ENCODE measurements at places on chromosomes 3 and 15.
A peak's percentile ranks its signal among the peaks of the same experiment; 100 is the strongest.

DNA sequence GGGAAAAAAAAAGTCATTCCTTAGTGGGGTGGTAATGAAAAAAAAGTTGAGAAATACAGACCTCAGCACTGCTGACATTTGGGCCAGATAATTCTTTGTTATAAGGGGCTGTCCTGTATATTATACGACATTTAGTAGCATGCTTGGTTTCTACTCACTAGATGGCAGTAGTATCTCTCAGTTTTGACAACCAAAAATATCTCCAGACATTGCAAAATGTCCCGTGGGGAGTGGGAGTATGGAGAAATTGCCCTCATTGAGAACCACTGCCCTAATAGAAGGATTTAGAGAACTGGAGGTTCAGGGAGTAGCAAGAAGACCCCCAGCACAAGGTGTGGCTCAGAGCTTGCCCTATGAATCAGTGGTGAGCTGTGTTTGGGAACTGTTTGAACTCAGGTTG lies 28.6 kb upstream of the TEX264 start:
- no peak for DNase-seq

DNA sequence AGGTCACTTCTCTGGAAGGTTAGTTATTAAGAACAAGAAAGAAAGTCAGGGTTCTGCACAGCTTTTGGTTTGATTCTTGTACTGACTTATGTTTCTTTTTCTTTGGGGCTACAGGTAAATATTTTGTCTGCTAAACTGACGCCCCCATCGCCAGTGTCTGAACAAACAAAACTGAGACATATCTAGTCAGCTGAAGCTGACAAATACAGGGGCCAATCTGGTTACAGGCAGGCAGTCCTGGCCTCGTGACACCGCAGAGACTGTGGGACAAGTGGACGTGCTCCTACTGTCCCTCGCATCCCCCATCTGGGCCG lies 4.6 kb upstream of the RPL14 start:
- DNase-seq = no peak

DNA sequence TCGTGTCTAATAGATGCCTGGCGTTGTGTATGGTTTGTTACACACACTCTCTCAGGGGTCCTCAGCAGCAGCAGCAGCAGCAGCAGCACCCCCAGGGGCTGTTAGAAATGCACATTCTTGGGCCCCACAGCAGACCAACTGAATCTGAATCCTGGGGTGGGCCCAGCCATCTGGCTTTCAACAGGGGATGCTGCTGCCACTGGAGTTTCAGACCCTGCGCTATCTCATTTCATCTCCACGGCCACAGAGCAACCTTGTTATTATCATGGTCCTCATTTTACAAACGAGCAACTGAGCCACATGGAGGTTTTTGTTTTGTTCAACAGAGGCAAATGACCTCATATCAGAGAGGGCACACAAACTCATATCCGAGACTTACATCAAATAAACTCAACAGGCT lies 47.7 kb downstream of the MGLL start:
- no peak for DNase-seq

DNA sequence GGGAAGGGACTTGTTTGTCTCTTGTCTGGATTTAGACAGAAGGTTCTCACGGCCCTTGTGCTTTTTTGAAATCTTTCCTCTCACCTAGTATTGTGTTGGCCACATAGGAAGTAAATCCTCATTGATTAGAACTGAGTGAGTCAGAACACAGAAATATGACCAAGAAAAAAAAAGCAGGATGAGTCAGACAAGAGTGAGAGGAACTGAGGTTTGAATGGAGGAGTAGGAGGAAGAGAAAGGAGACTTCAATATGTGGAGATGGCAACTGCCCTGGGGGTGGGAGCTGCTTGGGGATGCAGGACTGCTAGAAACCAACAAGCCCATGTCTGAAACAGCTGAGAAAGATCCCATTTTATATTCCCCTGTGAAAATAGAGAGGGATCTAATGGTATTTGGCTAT lies 194.1 kb upstream of the ZBTB20 start:
- DNase-seq = peak; percentile 63

DNA sequence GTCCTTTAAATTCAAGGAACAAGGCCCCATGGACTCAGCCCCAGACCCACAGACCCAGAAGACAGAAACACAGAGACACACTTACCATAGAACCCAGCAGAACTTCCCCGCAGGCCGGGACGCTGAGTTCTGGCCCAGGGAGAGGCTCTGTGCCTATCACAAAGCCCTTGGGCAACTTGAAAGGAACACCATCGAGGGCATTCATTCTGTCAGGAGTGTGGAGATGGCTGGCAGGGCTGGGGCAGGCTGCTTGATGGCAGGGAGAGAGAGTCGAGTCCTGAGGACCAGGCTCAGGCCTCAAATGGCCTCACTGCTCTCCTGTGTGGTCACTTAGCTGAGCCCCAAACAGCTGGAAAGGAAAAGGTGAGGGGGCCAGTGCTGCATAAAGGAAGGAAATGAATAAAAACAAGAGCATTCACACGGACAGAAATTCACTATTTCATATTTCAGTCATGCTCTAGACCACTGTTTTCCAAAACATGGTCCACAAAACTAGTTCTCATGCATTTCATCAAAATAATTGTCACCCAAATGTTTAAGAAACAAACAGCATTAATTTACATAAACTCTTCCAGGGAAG lies 8.9 kb downstream of the UBAP1L start:
- DNase-seq = no peak

DNA sequence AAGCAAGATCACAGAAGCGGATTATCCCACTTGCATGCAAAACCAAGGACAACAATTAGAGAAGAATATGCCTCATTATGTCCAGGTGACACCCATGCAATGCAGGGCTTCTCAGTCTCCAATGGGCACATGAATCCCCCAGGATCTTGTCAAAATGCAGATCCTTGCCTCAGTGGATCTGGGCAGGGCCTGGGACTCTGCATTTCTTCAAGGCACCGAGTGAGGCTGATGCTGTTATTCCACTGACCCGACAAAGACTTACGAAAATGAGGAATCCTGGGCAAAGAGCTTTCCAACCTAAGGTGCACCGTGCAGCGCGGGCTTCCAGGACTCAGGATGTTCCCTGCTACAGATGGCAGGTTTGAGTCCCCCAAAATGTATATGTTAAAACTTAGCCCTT lies 99.2 kb downstream of the ATP10A start:
- no peak for DNase-seq

GRCh38 chr3:65888196-65888595 lies 150.5 kb downstream of the MAGI1 start:
- DNase-seq = no peak

DNA sequence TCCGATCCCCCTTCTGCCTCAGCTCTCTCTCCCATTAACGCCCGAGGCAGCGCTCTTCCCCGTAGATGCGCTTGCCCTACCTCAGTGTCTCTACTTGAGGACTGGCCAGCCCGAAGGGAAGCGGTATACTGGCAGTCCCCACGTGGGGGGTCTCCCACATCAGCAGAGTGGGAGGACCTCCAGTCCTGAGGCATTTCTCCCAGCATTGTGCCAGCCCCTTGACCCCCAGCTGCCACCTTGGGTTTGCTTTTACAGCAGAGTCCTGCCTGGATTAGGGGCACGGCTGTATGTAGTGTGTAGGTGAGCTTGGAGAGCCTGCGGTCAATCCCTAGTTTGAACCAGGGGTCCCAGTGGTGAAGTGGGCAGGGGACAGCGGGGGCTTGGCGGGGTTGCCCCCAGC lies 767 bp downstream of the SEMA3F start:
- no peak for DNase-seq

DNA sequence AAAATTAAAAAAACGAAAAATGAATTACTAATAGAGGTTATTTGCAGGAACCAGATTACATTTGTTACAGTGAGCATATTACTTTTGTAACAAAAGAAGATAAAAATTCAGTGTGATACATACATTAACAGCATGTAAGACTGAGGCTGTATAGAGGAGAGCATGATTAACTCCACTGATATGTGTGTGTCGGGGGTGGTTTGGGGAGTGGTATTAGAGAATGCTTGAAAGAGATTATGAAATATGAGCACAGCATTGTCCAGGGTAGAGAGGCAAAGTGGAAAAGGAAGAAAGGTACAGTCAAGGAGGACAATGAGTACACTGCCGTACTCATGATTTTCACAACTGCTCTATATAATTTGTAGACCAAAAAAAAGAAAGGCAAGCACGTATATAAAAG lies 62.9 kb upstream of the LRRFIP2 start:
- DNase-seq = peak; percentile 40

DNA sequence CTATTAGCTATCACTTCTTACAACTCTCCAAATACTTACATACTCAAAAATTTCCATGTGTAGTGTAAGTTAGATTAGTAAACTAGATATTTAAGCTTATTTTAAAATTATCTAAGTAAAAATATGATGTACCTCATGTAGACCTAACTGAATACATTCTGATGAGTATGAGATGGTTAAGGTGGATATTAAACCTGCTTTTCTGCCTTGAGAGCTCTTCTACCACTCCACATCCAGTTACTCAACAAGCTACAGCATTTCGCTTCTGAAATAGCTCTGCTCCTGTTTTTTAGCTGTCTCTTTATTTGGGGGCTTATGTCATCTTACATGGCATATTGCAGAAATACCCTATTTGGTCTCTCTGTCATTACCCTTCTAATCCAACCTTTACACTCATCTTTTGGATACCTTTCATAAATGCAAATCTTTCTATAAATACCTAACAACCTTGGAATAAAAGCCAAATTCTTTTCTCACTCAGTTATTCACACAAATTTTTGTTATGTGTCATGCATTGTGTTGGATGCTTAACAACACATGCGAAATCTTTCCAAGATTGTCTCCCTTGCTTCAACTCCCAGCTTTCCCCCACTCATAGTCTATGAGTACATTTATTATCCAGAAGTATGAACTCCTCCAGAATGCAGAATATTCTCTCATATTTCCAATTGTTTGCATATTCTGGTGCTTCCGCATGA lies 92.0 kb downstream of the ALCAM start:
- DNase-seq = peak; percentile 31

- no peak for DNase-seq
Observed at GRCh38 chr3:33358172-33358781, 81.0 kb downstream of the FBXL2 start.

DNA sequence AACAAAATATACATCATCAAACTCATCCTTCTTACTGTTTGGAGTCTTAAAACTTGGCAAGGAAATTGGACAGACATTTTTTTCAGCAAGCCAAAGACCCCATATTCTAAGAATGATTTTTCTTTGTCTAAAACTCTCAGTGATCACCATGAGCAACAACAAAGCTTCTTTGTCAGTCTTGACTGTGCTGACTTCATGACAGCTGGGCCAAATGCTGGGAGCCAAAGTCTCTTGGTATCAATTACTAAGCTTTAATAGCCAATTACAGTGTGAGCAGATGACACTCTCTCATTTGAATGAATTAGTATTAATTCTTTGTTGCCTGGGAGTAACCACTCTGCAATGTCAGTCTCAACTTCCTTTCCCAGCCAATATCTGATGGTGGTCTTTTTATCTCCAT lies 48.1 kb upstream of the GK5 start:
- DNase-seq = no peak

GRCh38 chr3:186081678-186082077 lies 27.2 kb downstream of the ETV5 start:
- DNase-seq = no peak

- no peak for DNase-seq
Observed at GRCh38 chr15:59557581-59557980, 54.0 kb upstream of the GCNT3 start.

DNA sequence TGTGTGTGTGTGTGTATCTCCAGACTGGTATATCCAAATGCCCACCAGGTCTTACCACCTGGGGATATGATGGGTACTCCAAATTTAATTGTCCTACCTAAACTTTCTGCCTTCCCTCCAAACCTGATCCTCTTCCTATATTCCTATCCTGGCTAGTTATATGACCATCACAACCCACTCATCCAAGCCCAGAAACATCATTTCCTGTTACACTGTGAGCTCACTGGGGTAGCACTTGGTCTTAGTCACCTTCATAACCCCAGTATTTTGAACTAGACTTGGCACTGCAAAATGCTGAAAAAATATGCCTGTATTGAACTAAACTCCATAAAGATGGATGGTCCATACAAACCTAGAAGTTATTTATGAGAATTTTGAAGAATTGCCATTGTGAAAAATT lies 178.8 kb upstream of the EIF1B start:
- peak; percentile 2 for DNase-seq

DNA sequence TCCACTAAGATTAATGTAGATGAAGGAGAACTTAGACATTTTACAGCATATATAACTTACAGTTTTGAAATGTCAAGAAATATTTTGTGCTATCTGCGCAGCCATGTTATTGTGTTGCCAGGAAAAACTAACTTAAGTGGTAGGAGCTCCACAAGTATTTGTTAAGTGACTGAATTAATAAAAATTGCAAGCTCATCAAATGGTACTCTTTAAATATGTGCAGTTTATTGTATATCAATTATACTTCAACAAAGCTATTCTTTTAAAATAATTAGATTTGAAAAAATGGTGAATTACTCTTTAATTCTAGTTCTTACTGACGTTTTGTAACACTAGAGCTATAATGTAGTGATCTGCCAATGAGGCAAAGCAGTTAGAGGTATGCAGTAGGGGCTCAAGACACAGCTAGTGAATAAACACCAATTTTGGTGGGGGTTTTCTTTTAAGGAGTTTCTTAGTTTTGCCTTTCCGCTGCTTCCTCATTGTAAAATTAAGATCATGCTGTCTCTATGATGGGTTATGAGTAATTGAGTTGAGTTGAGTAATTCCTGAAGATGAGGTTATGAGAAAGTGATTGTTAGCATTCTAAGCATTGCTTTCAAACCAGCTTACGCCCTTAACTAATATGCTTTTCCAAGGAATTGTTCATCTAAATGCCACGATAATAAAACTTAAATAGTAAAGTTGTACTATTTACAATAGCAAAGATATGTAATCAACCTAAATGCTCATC lies 10.9 kb upstream of the LXN start:
- DNase-seq = peak; percentile 90

- DNase-seq = no peak
Observed at GRCh38 chr3:196016059-196016458, 65.8 kb downstream of the TFRC start.

- DNase-seq = peak; percentile 95
Observed at GRCh38 chr3:141738022-141738890, at the start of gene RNF7. RNF7 (plus strand) TSS chr3:141738298; CDS start chr3:141738342, 44 bp downstream.

DNA sequence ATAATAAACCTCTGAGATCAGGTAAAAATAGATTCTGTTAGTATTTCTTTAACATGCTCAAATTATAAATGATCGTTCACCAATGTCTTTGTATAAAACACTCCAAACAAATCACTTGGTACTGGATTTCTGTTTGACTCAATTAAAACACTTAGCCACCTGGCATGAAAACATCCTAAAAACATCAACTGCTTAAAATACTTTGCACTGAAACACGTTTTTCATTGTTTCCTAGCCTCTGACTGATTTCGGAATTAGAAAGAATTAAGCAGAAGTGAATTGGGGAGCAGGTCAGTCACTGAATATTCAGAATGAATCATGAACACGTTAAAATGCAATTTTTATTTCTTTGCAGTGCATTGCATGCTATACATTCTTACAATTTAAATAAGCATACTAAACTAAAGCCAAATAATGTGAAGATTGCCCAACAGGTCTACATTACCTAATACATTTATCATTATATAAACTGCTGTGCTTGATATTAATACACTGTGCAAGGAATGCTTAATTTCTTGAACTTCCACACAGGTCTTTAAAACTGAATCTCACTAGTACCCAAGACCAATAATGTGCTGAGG lies 1.6 kb downstream of the THRB start:
- no peak for DNase-seq

GRCh38 chr3:96183871-96184270 lies 630.5 kb upstream of the EPHA6 start:
- no peak for DNase-seq

- no peak for DNase-seq
Observed at GRCh38 chr15:22933641-22934061, 46.5 kb downstream of the CYFIP1 start.

Measured in HCEC 1CT (cell line).